Non-pigmented ciliary epithelial cell (primary cell): ENCODE measurements at places on chromosomes 6 and 20.

- DNase-seq, result no peak
These were observed 19.7 kb upstream of the TLDC2 start for GRCh38 chr20:36856195-36856594.

- DNase-seq, result no peak
These were observed 133.4 kb upstream of the KCNG1 start for GRCh38 chr20:51156041-51156982.

DNA sequence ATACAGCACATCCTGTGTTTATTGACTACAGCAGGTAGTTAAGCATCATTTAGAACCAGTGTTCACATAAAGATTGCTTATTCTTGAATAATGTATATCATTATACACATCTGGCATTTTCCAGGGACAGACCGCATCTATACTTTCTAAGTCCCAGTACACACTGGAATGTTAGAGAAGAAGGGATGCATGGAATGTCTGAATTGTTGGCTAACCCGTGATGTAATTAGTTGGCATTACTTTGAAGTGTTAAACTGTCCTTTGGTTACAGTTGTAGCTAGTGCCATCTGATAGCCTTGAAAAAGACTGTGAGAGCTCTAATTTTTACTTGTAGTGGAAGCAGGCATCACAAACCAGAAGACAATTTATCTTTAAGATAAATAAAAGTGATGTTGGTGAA is 29.8 kb upstream of the MCHR2 start:
- DNase-seq, result no peak

- DNase-seq, result no peak
These were observed 128.8 kb downstream of the HUS1B start for GRCh38 chr6:527989-528673.
